ENCODE measurements at places on chromosomes 12 and 14. TPM values are rescaled to one million over a fixed set of nuclear protein-coding genes. Genes with fewer than 3 reads are reported as not detected.
A peak's percentile ranks its signal among the peaks of the same experiment; 100 is the strongest.

SYNE3 gene
- 3.7 TPM for total RNA-seq

BMP4 gene
- total RNA-seq, result 2.1 TPM

OTOGL gene
- not detected for total RNA-seq

KRT74 gene
- total RNA-seq, result not detected

FIGNL2 gene
- total RNA-seq, result 0.29 TPM

FLVCR2 gene
- 17.0 TPM for total RNA-seq

MLEC gene
- 111 TPM for total RNA-seq

DNA sequence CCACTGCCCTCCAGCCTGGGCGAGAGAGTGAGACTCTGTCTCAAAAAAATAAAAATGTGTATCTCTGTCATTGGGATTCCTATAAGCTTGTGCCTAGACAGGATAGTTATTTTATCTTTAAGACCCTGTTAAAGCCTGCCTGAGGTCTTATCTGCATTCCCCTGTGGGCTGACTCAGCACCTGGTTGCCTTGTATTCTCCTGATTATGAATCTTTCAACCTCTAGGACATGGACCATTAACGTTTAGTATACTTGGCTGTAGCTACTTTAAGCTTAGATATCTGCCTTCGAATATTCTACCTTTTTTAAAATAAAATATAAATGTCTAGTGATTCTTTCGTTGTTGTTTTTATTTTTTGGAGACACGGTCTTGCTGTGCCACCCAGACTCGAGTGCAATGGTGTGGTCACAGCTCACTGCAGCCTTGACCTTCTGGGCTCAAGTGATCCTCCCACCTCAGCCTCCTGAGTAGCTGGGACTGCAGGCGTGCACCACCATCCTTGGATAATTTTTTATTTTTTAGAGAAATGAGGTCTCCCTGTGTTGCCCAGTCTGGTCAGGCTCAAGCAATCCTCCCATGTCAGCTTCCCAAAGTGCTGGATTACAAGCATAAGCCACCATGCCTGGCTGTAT lies 41.3 kb downstream of the RESF1 start:
- H3K27me3 ChIP-seq, result no peaks in the 10 kb centered on the region
- no peak overlapping the region for H3K27ac ChIP-seq
- H3K36me3 ChIP-seq, result peaks cover 14% of the 10 kb centered on the region

DNA sequence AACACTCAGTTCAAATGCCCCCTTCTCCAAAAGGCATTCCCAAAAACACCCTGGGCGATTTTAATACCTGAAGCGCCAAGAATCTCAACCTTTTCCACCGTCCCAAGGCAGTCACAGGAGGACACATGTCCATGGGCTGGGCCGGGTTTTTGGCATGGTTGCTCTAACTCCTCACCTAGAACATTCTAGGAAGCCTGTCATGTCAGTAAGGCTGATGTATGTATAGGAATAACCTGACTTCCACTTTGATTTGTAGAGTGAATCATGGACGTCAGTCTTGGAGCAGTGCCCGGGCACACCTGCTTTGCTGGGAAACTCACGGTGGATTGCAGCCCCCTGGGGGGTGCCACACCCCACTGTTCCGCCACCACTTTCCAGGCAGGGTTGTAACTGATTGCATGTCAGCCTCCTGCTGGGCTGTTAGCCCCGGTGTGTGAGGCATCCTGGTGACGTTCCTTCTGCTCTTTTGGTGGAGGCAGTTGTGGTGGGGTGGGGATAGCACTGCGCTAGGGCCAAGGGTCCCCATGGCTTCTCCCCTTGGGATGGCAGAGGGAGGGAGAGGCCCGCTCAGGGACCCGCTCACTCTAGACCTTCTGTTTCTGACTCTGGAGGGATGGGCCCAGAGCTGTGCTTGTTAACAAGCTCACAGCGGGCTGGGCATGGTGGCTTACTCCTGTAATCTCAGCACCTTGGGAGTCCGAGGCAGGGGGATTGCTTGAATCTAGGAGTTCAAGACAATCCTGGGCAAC lies 35.2 kb upstream of the FAM181A start:
- DNase-seq, result no peak
- no peaks in the 10 kb centered on the region for H3K4me1 ChIP-seq
- H3K36me3 ChIP-seq, result no peaks in the 10 kb centered on the region
- no peak overlapping the region for H3K27ac ChIP-seq
- H3K27me3 ChIP-seq, result no peaks in the 10 kb centered on the region

DNA sequence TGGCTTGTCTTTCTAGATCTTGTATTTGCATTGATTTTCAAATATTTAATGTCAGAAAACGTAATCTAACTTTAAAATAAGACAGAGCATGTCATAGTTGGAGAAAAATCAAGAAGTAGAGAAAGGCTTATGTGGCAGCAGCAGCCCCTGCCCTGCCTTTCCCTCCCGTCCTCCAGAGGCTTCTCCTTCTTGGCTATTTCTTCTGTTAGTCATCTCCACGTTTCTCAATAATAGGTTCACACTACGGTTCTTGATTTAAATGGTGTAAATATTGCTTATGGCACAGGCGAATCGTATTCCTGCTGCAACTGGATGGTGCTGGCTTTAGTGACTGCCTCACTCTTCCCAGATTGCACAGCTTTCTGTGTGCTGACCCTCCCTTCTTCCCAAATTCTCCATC lies 42.8 kb downstream of the SLC8B1 start:
- H3K27ac ChIP-seq, result no peak overlapping the region
- DNase-seq, result no peak
- no peak overlapping the region for H3K4me3 ChIP-seq
- H3K4me1 ChIP-seq, result no peaks in the 10 kb centered on the region
- no peaks in the 10 kb centered on the region for H3K27me3 ChIP-seq

DNA sequence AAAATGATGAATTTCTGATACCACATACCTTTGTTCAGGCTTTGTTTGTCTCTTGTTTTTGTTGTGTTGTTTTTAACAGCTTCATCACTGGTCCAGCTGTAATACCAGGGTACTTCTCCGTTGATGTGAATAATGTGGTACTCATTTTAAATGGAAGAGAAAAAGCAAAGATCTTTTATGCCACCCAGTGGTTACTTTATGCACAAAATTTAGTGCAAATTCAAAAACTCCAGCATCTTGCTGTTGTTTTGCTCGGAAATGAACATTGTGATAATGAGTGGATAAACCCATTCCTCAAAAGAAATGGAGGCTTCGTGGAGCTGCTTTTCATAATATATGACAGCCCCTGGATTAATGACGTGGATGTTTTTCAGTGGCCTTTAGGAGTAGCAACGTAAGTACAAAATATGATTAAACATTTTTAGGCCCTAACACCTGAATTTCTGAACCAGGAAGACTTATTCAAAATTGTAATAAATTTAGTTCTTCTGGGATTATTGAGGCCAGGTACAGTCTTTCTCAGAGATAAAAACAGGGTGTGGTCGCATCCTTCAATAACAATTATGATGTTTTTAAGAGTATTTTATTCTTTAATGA lies 22.4 kb downstream of the RXYLT1 start:
- DNase-seq, result no peak
- H3K27me3 ChIP-seq, result no peaks in the 10 kb centered on the region

GRCh38 chr14:71583194-71583593 lies 349.0 kb upstream of the RGS6 start:
- no peak for DNase-seq
- H3K4me3 ChIP-seq, result no peak overlapping the region
- H3K36me3 ChIP-seq, result no peaks in the 10 kb centered on the region
- H3K4me1 ChIP-seq, result no peaks in the 10 kb centered on the region
- H3K27me3 ChIP-seq, result no peaks in the 10 kb centered on the region

- no peaks in the 10 kb centered on the region for H3K4me1 ChIP-seq
- H3K4me3 ChIP-seq, result no peak overlapping the region
- no peaks in the 10 kb centered on the region for H3K27me3 ChIP-seq
Observed at GRCh38 chr12:129559776-129560175, 344.0 kb downstream of the TMEM132D start.

DNA sequence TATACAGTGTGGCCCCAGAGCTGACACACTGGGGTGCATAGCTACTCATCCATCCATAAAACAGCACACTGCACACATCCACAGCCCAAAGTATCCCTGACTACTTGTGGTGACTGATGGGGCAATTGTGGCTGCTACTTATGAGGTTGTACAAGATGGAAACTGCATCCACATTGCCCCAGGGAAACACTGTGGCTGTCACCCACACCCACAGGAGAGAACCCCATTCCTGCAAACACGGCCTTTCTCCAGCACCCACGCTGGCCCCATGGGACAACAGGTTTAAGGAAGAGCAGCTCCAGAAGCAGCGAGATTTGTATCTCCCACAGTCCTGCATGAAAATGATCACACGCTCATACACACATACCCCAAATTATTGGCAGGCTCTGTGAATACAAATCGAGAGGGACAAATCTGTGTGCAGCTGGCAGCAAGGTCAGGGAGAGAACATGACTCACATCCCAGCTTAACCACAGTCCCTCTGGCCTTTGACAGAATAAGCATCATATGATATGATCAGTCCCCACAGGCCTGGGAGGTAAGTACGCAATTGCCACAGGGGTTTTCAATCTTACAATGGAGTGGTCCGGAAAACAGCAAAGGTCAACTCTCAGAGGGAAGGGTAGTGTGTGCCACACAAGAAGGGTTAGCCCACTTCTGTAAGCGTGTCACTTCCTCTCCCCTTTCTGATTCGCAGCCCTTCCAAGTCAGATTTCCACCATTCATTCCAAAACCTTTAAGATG lies 61.9 kb downstream of the ESR2 start:
- no peaks in the 10 kb centered on the region for H3K27me3 ChIP-seq
- no peak overlapping the region for H3K27ac ChIP-seq

GRCh38 chr12:112303004-112303403 lies 79.2 kb downstream of the HECTD4 start:
- H3K27ac ChIP-seq, result no peak overlapping the region
- H3K27me3 ChIP-seq, result no peaks in the 10 kb centered on the region
- H3K36me3 ChIP-seq, result no peaks in the 10 kb centered on the region
- no peak for DNase-seq

DNA sequence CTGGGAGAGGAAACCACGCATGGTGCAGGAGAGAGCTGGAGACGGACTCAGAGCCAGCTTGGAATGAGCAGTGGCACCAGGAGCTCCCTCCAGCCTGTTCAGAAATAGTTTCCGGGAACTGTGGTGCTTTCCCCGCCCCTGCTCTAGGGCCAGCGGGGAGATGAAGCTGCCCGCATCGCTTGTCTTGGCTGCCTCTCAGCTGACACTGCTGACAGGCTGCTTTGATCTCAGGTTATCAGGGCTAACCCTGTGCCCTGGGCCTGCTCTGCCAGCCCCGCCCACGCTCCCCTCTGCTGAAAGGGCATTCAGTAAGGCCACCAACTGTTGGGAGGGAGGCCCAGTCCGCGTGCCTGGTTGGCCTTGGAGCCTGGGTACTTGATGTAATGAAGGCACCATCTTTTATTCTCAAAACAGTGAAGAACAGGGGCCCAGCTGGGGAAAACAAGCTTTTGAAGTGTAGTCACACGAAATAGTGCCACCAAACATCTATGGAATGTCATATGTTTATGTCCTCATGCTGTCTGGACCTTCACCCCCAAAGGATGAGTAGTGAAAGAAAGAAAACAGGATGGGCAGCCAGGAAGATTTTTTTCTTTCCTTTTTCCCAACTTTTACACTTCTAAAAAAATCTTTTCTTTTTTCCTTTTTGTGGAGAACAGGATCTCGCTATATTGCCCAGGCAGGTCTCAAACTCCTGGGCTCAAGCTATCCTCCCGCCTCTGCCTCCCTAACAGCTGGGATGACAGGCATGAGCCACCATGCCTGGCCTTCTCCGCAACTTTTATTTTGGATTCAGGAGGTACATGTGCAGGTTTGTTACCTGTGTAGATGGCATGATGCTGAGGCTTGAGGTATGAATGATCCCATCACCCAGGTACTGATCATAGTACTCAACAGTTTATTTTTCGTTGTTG lies 115.9 kb upstream of the TBX3 start:
- DNase-seq, result peak; percentile 97
- no peaks in the 10 kb centered on the region for H3K27me3 ChIP-seq
- H3K27ac ChIP-seq, result no peak overlapping the region

GRCh38 chr12:65900912-65901672 lies 76.8 kb downstream of the HMGA2 start:
- no peaks in the 10 kb centered on the region for H3K36me3 ChIP-seq
- DNase-seq, result no peak
- H3K4me1 ChIP-seq, result no peaks in the 10 kb centered on the region
- no peaks in the 10 kb centered on the region for H3K27me3 ChIP-seq
- H3K4me3 ChIP-seq, result no peak overlapping the region

GRCh38 chr12:7035463-7035862 lies 17.2 kb upstream of the LPCAT3 start:
- no peak overlapping the region for H3K4me3 ChIP-seq
- no peaks in the 10 kb centered on the region for H3K36me3 ChIP-seq
- H3K27me3 ChIP-seq, result no peaks in the 10 kb centered on the region
- H3K4me1 ChIP-seq, result no peaks in the 10 kb centered on the region
- DNase-seq, result no peak

DNA sequence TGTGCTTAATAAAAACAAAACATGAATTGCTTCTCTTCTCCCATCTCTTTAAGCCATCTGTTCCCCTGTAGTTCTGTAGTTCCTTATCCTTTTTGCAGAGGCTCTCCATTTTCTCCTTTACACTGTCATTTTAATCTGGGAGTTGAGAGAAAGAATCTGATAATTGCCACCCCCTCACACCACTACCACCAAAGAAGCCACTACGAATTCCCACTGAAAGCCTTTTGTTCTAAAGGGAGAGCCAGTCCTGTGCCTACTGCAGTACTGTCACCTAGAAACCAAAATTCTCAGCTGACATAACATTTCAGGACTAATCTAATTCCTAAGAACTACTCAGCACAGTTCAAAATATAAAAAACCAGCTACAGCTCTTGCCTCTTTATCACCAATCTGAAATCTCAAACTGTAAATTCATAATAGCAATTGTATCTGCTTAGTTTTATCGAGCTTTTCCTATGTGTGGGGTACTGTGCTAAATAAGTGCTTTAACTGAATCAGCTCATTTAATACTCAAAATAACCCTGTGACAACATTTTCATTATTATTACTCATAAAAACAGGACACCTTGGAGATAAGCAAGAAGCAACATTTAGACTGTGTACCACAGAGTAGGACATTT lies 72.4 kb downstream of the SPPL3 start:
- H3K4me1 ChIP-seq, result peaks cover 3% of the 10 kb centered on the region
- no peaks in the 10 kb centered on the region for H3K27me3 ChIP-seq
- no peak for DNase-seq
- H3K36me3 ChIP-seq, result no peaks in the 10 kb centered on the region

DNA sequence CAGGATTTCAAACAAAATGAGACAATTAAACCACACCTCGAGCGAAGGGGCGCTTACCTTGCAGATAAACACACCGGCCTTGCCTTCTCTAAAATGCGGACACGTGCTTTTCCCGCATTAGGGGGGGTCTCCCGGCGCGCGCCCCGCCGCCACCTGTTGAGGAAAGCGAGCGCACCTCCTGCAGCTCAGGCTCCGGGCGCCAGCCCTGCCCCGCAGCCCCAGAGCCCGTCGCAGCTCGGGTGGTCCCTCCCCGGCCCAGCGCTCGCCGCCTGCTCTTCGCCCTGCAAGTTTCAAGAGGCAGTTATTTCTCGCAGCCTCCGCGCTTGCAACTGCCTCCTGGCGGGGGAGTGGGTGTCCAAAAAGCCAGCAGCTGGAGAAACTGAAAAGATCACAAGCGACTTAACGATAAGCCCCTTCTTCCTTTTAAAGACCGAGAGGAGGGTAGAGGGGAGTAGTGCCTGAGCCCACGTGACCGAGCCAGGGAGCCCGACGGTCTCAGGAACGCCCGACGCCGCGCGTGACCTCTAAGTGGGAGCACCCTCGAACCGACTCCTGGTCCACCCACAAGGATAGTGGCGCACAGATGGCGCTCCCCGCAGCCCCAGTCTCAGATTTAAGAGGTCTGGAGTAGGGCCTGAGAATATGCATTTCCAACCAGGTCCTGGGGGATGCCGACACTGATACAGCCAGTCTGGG lies at the start of gene ESR2:
Gene ESR2, minus strand, starts transcription at position 396 of the 696 bp plus-strand sequence. CDS start 11,386 bp downstream, outside the sequence.
- H3K27ac ChIP-seq, result no peak within 1 kb of the TSS
- H3K27me3 ChIP-seq, result peaks cover 10% of the 10 kb centered on the region
- DNase-seq, result no peak
- H3K4me3 ChIP-seq, result peak within 1 kb of the TSS; percentile 31
- peaks cover 12% of the 10 kb centered on the region for H3K4me1 ChIP-seq
- H3K36me3 ChIP-seq, result no peaks in the 10 kb centered on the region

Measured in right lobe of liver (tissue), 6 donors.